AG08395 (cell line): ENCODE measurements at places on chromosomes 16 and 17.

GRCh38 chr17:72034000-72034399 is 86.8 kb upstream of the SOX9 start:
- no peak for DNase-seq

GRCh38 chr16:62149631-62150030 is 113.4 kb upstream of the CDH8 start:
- peak; percentile 24 for DNase-seq

GRCh38 chr16:23821875-23822688 is 13.7 kb upstream of the PRKCB start:
- no peak for DNase-seq

- DNase-seq = no peak
Measured at GRCh38 chr17:43871946-43872690, 25.1 kb downstream of the CD300LG start.

- no peak for DNase-seq
Measured at GRCh38 chr17:46726206-46726605, 92.3 kb downstream of the WNT3 start.

DNA sequence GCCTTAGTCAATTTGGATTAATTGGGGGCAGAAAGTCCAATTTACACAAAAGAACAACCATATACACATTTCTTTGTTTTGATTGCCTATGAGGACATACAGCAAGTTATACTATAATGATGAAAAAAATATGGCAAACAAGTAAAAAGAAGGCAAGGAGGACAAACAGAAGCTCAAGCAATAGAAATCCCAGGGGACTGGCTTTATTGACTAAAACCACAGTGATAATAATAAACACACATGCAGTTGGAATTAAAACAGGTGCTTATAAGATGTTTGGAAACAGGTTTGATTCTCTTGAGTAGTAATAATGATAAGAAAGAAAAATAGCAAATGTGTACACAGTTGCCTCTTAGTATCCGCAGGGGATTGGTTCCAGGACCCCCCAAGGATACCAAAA is 176.4 kb downstream of the SHISA9 start:
- DNase-seq = no peak

DNA sequence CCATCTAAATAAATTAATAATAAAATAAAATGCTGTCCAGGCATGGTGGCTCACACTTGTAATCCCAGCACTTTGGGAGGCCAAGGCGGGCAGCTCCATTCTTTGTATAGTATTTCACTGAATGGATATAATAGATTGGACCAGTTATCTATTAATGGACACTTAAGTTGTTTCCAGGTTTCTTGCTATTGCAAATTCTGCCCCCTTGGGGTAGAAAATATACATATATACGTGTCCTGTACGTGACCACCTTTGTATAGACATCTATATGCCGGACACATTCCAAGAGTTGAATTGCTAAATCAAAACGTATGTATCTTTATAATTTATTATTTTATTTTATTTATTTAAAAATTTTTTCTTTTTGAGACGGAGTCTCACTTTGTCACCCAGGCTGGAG is 3.9 kb upstream of the EXOC7 start:
- no peak for DNase-seq
